ENCODE measurements at places on chromosomes 2 and 18. TPM values are rescaled to one million over a fixed set of nuclear protein-coding genes. Genes with fewer than 3 reads are reported as not detected.

Gene TRIM54
- not detected for total RNA-seq

Gene OSBPL6
- 3.2 TPM for total RNA-seq

Gene GAD1
- total RNA-seq, result not detected

Gene PLCL1
- 0.18 TPM for total RNA-seq

Gene CFAP53
- under 0.01 TPM for total RNA-seq

Gene EVX2
- total RNA-seq, result not detected

DNA sequence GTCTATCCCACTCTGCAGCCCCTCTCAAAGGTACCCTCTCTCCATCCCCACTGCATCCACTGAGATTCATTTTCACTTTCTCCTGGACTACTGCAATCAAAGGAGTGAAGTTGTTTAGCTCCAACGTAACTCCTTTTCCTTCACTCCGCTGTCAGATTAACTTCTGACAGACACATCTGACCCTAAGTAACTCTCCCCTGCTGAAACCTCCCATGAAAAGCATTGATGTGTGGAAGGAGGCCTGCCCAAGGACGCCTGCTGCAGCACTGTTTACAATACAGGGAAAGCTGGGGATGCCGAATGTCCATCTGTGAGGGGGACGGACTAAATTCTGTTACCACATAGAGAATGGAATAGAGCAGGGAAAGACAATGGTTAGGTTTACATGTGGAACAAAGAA lies 114.8 kb downstream of the TMEM163 start:
- no peaks in the 10 kb centered on the region for H3K27me3 ChIP-seq
- no peak for DNase-seq
- no peaks in the 10 kb centered on the region for H3K36me3 ChIP-seq
- no peak overlapping the region for H3K27ac ChIP-seq
- no peaks in the 10 kb centered on the region for H3K4me1 ChIP-seq
- H3K4me3 ChIP-seq, result no peak overlapping the region

DNA sequence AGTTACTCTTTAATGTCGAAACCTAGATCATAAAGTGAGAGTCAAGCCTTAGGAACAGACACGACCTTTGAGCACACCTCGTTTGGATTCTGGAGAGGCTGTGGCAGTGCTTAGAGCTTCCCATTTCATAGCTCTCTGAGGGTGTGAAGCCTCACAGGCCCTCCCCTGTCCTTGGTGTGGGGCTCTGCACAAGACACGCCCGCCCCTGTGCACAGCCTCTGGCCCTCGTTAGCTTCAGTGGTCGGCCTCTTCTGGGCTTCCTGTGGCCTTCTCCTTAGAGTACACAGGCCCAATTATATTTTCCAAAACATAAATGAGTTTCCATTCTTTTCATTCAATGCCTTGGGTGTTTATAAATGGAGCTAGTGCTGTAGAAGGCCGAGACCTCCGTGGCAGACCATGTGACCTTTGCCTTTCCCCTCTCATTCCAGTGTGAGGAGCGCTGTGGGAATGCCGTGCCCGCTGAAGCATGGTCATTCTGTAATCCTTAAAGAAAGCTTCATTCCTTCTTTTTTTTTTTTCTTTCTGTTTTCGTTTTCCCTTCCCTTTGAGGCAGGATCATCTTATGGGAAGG lies 208.6 kb downstream of the DCDC2C start:
- H3K27ac ChIP-seq, result no peak overlapping the region
- no peaks in the 10 kb centered on the region for H3K27me3 ChIP-seq
- no peak overlapping the region for H3K4me3 ChIP-seq
- no peaks in the 10 kb centered on the region for H3K36me3 ChIP-seq
- DNase-seq, result no peak
- H3K4me1 ChIP-seq, result no peaks in the 10 kb centered on the region

DNA sequence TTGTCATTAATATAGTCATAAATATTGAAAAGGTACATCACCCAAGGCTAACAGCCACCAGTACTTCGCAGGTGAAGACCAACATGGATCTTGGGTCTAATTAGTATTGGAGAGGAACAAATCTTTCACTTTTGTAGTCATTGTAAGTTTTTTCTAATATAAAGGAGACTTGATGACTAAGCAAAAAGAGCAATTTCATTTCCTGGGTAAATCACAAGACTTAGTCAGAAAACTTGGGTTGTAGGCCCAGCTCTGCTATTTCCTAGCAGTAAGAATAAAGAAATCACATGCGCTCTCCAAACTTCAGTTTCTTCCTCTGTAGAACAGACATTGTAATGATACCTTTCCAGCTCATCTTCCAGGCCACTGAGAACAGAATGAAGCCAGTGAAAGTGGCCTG lies 40.9 kb downstream of the NRP2 start:
- H3K4me3 ChIP-seq, result no peak overlapping the region
- H3K27me3 ChIP-seq, result no peaks in the 10 kb centered on the region
- peak; percentile 37 for DNase-seq
- peaks cover 58% of the 10 kb centered on the region for H3K36me3 ChIP-seq
- H3K27ac ChIP-seq, result no peak overlapping the region
- peaks cover 11% of the 10 kb centered on the region for H3K4me1 ChIP-seq

GRCh38 chr2:1891147-1891546 lies 146.8 kb upstream of the PXDN start:
- no peaks in the 10 kb centered on the region for H3K27me3 ChIP-seq
- H3K36me3 ChIP-seq, result no peaks in the 10 kb centered on the region

DNA sequence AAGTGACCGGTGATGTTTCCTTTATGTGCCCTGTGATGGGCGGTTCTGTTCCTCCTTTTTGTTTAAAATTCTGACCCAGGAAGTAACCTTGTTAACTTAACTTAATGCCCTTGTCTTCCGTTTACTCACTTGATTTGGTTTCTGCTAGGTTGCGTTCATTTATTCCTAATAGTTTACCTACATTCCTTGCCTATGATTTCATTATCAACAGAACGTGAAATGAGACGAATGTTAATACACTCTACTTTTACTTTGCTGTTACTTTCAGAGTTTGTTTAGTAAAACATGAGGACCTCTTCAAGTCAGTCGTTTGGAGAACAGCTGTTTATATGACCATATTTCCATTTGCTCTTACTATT lies 638 bp downstream of the CEP192 start:
- DNase-seq, result no peak
- no peaks in the 10 kb centered on the region for H3K27me3 ChIP-seq
- H3K4me1 ChIP-seq, result peaks cover 8% of the 10 kb centered on the region
- H3K4me3 ChIP-seq, result peak overlapping the region; percentile 91
- no peaks in the 10 kb centered on the region for H3K36me3 ChIP-seq
- peak overlapping the region; percentile 94 for H3K27ac ChIP-seq

- DNase-seq, result peak; percentile 8
- peaks cover 6% of the 10 kb centered on the region for H3K27me3 ChIP-seq
- no peak overlapping the region for H3K4me3 ChIP-seq
- H3K4me1 ChIP-seq, result no peaks in the 10 kb centered on the region
Observed at GRCh38 chr18:627231-627630, 30.2 kb upstream of the TYMS start.

- H3K4me1 ChIP-seq, result peaks cover 4% of the 10 kb centered on the region
- DNase-seq, result peak; percentile 33
- no peak overlapping the region for H3K27ac ChIP-seq
- no peak overlapping the region for H3K4me3 ChIP-seq
- H3K36me3 ChIP-seq, result peaks cover 7% of the 10 kb centered on the region
Observed at GRCh38 chr2:8822218-8822617, 15.2 kb downstream of the KIDINS220 start.

DNA sequence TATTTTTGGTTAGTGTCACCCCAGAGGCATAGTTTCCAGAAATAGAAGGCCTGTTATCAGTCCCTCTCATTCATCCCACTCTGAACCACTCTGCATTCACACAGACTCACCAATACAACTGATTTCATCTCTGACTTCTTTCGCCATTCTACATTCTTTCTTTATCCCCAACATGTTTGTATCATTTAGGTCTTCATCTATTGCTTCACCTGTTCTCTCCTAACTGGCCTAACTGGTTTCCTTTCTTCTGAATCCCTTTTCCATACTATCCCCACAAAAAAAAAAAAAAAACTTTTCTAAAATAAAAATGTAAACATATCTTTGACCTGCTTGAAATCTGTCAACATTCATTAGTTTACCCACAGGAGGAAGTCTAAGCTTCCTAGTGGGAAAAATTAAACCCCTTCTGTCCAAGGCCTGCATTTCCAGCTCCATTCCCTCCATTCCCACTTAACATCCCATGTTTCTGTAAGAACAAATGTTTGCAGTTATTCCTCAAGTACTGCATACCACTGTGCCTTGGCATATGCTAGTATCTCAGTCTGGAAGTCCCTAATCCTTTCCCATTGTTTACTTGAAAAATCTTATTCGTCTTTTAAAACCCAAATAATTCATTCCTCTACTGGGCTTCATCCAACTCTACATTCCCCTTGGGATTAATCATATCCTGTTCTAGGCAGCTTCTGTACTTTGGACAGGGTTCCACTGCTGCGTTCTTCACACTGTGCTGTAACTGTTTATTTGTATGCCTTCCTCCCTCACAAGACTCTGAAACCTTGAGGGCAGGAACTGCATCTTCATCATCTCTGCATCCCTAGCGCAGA lies 68.5 kb downstream of the FIGN start:
- H3K27me3 ChIP-seq, result no peaks in the 10 kb centered on the region
- H3K27ac ChIP-seq, result no peak overlapping the region
- no peak overlapping the region for H3K4me3 ChIP-seq
- peaks cover 6% of the 10 kb centered on the region for H3K4me1 ChIP-seq
- H3K36me3 ChIP-seq, result no peaks in the 10 kb centered on the region

DNA sequence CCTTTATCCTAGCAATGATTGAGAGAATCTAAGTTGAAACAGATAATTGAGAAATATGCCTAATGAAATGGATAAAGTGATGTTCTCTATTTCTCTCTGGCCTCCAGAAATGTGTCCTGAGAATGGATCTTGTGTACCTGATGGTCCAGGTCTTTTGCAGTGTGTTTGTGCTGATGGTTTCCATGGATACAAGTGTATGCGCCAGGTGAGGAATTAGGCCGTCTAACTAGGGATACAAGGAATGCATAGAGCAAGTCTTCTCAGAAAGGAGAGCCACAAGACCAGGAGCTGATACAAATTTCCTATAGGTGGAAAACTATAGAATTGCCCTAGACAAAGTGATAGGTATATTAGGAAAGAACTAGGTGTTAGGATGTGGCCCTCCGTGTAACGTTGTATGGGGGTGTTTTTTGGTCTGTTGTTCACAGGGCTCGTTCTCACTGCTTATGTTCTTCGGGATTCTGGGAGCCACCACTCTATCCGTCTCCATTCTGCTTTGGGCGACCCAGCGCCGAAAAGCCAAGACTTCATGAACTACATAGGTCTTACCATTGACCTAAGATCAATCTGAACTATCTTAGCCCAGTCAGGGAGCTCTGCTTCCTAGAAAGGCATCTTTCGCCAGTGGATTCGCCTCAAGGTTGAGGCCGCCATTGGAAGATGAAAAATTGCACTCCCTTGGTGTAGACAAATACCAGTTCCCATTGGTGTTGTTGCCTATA lies 592 bp upstream of the CAD start:
- peak overlapping the region; percentile 64 for H3K4me3 ChIP-seq
- H3K4me1 ChIP-seq, result peaks cover 7% of the 10 kb centered on the region
- no peak for DNase-seq
- H3K27ac ChIP-seq, result peak overlapping the region; percentile 29
- no peaks in the 10 kb centered on the region for H3K27me3 ChIP-seq

GRCh38 chr2:223877721-223878410 lies 40.5 kb upstream of the AP1S3 start:
- no peaks in the 10 kb centered on the region for H3K27me3 ChIP-seq
- DNase-seq, result no peak
- H3K36me3 ChIP-seq, result peaks cover 53% of the 10 kb centered on the region
- H3K4me1 ChIP-seq, result no peaks in the 10 kb centered on the region
- H3K4me3 ChIP-seq, result no peak overlapping the region

DNA sequence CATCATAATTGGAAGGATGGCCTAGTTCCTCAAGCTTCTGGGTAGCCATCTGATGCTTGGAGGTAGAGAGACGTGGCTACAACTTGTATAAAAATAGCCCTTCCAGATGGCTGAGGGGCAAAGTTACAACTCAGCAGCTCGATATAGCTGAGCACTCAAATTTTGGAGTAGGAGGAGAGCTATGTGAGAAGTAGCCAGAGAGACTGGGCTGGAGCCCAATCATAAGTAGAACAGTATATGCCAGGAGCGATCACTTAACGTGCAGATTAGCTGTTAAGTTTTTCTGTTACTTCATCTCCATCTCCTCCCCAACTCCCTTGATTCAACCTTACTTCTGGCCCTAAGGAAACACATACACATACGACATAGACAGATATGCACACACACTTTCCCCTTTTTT lies 28.8 kb downstream of the CNRIP1 start:
- DNase-seq, result no peak
- no peaks in the 10 kb centered on the region for H3K27me3 ChIP-seq
- no peaks in the 10 kb centered on the region for H3K4me1 ChIP-seq
- H3K36me3 ChIP-seq, result no peaks in the 10 kb centered on the region

GRCh38 chr2:200677721-200678532 lies 92.1 kb downstream of the AOX1 start:
- H3K4me1 ChIP-seq, result no peaks in the 10 kb centered on the region
- no peaks in the 10 kb centered on the region for H3K36me3 ChIP-seq
- H3K27ac ChIP-seq, result no peak overlapping the region
- DNase-seq, result peak; percentile 67
- no peak overlapping the region for H3K4me3 ChIP-seq

DNA sequence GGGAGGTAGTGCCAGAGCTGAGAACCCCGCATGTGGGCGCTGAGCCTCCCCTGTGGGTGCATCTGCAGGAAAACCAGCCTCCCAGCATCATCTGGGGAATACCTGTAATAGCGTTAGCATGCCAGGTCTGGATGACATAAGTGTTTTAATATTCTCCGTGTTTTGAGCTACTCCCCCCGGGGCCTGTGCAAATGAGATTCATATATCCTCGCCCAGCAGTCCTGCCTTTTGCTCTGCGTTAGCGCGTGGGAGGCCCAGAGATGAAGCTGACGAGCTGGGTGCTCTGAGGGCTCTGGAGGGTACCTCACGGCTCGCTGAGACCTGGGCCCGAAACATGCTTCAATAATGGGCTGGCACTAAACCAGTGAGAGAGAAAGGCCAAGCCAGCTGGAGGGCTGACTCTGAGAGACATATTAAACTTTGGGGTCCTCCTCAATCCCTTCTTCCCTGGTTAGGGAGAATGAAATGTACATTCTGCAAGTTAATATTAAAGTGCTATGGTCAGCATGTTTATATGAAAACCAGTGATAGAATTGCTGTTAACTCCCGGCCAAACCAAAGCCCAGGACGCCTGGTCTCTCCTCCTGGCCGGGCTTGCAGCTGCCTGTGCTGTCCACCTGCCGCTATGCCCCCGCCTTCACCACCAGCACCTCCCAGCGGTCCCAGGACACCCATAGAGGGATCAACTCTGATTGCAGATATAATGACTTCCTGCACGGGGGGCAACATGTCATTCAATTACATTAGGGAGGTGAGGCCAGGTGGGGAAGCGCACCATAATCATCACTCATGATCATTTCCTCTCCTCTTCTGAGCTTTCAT lies 77.0 kb downstream of the EDAR start:
- DNase-seq, result no peak
- no peaks in the 10 kb centered on the region for H3K4me1 ChIP-seq
- no peak overlapping the region for H3K27ac ChIP-seq
- no peak overlapping the region for H3K4me3 ChIP-seq
- no peaks in the 10 kb centered on the region for H3K36me3 ChIP-seq
- H3K27me3 ChIP-seq, result peaks cover 50% of the 10 kb centered on the region

GRCh38 chr2:158482594-158482993 lies 25.8 kb downstream of the PKP4 start:
- H3K27ac ChIP-seq, result no peak overlapping the region
- H3K4me1 ChIP-seq, result peaks cover 4% of the 10 kb centered on the region
- H3K36me3 ChIP-seq, result no peaks in the 10 kb centered on the region
- H3K4me3 ChIP-seq, result no peak overlapping the region
